Mesothelial cell of epicardium (in vitro differentiated cells): ENCODE measurements at places on chromosomes 2 and 18. TPM values are rescaled to one million over a fixed set of nuclear protein-coding genes. Genes with fewer than 3 reads are reported as not detected.
A peak's percentile ranks its signal among the peaks of the same experiment; 100 is the strongest.

- no peak overlapping the region for H3K27ac ChIP-seq
- H3K4me3 ChIP-seq: no peak overlapping the region
- H3K36me3 ChIP-seq: no peaks in the 10 kb centered on the region
- DNase-seq: no peak
- no peaks in the 10 kb centered on the region for H3K27me3 ChIP-seq
- peaks cover 9% of the 10 kb centered on the region for H3K4me1 ChIP-seq
Measured at GRCh38 chr2:17327649-17328048, 190.6 kb downstream of the RAD51AP2 start.

- H3K27ac ChIP-seq: peak overlapping the region; percentile 79
- H3K4me3 ChIP-seq: no peak overlapping the region
- no peaks in the 10 kb centered on the region for H3K36me3 ChIP-seq
- H3K4me1 ChIP-seq: peaks cover 41% of the 10 kb centered on the region
- no peak for DNase-seq
Measured at GRCh38 chr2:20568501-20569463, 82.1 kb downstream of the HS1BP3 start.

DNA sequence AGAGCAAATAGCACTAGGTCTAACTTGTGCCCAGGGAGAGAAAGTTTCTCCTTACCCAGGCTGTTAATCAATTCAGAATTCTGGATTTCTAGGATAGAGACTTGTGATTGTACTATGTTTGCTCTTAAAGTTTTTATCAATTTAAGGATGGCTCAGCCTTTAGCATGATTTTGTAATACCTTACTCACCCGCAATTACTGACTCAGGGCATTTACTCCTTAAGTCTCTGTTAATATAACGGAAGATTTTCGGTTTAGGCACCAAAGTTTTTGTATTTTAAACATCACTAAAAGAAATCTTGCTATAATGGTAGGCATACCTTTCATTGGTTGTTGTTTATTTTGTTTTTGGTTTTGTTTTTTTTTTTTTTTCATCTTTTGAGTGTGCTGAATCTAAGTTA, 358.2 kb downstream of the RBM43 start:
- no peak for DNase-seq
- H3K36me3 ChIP-seq: peaks cover 9% of the 10 kb centered on the region
- no peak overlapping the region for H3K27ac ChIP-seq
- no peaks in the 10 kb centered on the region for H3K27me3 ChIP-seq
- no peak overlapping the region for H3K4me3 ChIP-seq
- no peaks in the 10 kb centered on the region for H3K4me1 ChIP-seq

GRCh38 chr2:238345297-238345968, 25.1 kb downstream of the TRAF3IP1 start:
- no peak for DNase-seq
- H3K27me3 ChIP-seq: no peaks in the 10 kb centered on the region
- H3K36me3 ChIP-seq: peaks cover 10% of the 10 kb centered on the region
- no peak overlapping the region for H3K4me3 ChIP-seq

- H3K27me3 ChIP-seq: no peaks in the 10 kb centered on the region
- peaks cover 21% of the 10 kb centered on the region for H3K4me1 ChIP-seq
- DNase-seq: no peak
- no peaks in the 10 kb centered on the region for H3K36me3 ChIP-seq
- peak overlapping the region; percentile 68 for H3K27ac ChIP-seq
- no peak overlapping the region for H3K4me3 ChIP-seq
Measured at GRCh38 chr2:145038041-145038525, 518.2 kb upstream of the ZEB2 start.

- peak overlapping the region; percentile 9 for H3K4me3 ChIP-seq
- H3K27ac ChIP-seq: peak overlapping the region; percentile 93
- H3K36me3 ChIP-seq: peaks cover under 1% of the 10 kb centered on the region
- peaks cover 59% of the 10 kb centered on the region for H3K4me1 ChIP-seq
- no peaks in the 10 kb centered on the region for H3K27me3 ChIP-seq
Measured at GRCh38 chr2:223725494-223725893, 111.9 kb downstream of the AP1S3 start.

DNA sequence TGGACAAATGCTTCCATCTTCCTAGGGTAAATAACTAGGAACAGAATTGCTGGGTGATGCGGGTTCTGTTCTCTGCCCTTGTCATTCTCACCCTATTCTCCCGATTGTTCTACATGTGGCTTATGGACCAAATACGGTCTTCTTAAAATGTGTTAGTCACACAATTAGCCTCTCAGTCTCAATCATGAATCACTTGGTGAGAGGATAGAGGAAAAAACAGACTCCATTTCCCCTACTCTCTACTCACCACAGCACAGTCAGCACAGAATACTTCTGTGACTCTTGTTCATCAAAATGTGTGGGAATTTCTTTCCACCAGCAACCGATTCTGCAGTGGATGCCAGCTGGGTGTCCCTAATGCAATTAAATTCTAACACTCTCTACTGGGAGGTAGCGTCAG, 125.2 kb downstream of the SH3BP4 start:
- no peaks in the 10 kb centered on the region for H3K27me3 ChIP-seq
- peaks cover 7% of the 10 kb centered on the region for H3K4me1 ChIP-seq
- no peak overlapping the region for H3K27ac ChIP-seq
- no peak for DNase-seq
- H3K4me3 ChIP-seq: no peak overlapping the region
- no peaks in the 10 kb centered on the region for H3K36me3 ChIP-seq

- H3K27ac ChIP-seq: peak overlapping the region; percentile 75
- peak overlapping the region; percentile 75 for H3K4me3 ChIP-seq
- H3K4me1 ChIP-seq: peaks cover 15% of the 10 kb centered on the region
- DNase-seq: peak; percentile 75
- H3K27me3 ChIP-seq: no peaks in the 10 kb centered on the region
- peaks cover 3% of the 10 kb centered on the region for H3K36me3 ChIP-seq
Measured at GRCh38 chr2:85133751-85134254, 611 bp downstream of the TCF7L1 start.

GRCh38 chr2:83826577-83826976, 632.5 kb downstream of the SUCLG1 start:
- H3K27me3 ChIP-seq: no peaks in the 10 kb centered on the region
- DNase-seq: no peak
- no peaks in the 10 kb centered on the region for H3K36me3 ChIP-seq
- no peak overlapping the region for H3K4me3 ChIP-seq
- H3K27ac ChIP-seq: no peak overlapping the region
- no peaks in the 10 kb centered on the region for H3K4me1 ChIP-seq

- H3K4me3 ChIP-seq: no peak within 1 kb of the TSS
- no peaks in the 10 kb centered on the region for H3K36me3 ChIP-seq
- peaks cover 13% of the 10 kb centered on the region for H3K4me1 ChIP-seq
- peaks cover 3% of the 10 kb centered on the region for H3K27me3 ChIP-seq
- no peak for DNase-seq
Measured at GRCh38 chr2:143128681-143129580, at the start of gene ARHGAP15. TSS of gene ARHGAP15 (plus strand) at chr2:143129419.

KLHL41 gene
- 0.41 to 0.66 TPM (median 0.56 TPM) in 3 replicates for total RNA-seq

TGFA gene
- 0.77 to 0.96 TPM (median 0.78 TPM) in 3 replicates for total RNA-seq

ARMC9 gene
- 49.8 to 52.3 TPM (median 51.6 TPM) in 3 replicates for total RNA-seq

UGT1A8 gene
- not detected in 3 replicates for total RNA-seq

SLC5A7 gene
- 0.11 TPM in 1 of 3 replicates, not detected in the others for total RNA-seq
